ENCODE measurements at places on chromosomes 3 and 15.

- DNase-seq, result no peak
Observed at GRCh38 chr3:114929971-114930732, 216.9 kb downstream of the ZBTB20 start.

- peak; percentile 30 for DNase-seq
Observed at GRCh38 chr3:67083277-67083676, 85.2 kb downstream of the KBTBD8 start.

DNA sequence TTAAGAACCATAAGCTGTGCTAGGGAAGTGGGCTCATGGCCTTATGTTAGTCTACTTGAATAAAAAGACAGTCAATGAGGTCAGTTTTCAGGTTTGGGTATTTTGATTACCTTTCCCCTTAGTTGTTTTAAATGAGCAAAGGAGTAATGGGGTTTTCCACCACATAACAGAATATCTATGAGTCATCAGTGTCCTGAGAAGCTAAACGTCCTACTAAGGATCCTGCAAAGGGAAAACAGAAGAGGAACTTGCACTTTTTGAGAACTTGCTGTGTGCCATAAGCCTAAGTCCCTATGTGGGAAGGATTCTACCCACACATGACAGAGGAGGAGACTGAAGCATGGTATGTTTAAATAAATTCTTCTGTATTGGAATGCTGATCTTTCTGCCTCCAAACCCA lies 292.8 kb upstream of the TMC3 start:
- DNase-seq, result no peak

DNA sequence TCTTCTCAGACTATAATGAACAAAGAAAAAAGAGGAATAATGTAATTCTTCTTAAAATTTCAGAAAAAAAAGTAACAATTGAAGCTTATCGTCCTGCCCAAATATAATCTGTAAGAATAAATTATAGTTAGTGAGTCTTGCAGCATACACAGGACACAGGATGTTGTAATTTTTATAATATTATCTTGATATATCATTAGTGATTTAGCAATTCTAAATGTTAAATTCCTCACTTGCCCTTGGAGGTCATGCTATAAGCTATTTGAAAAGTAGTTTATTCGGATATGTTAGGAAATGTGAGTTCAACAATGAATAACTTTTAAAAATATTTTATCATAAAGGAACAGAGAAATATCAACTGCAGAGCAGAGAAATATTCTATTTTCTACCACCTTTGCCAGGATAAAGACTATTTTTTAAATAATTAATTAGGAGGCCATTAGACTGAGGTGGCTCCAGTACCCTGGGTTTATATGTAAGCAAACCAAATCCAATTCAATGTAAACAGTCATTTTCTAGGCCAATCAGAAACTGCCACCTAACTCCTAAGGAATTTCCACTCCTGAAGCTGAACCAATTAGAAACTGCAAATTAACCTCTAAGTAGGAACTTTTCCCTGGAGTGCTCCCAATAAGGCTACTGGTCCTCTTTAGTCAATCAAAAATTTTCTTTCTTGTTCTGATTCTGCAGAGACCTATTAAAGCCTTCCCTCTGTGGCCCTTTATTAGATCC lies 1109.3 kb downstream of the ROBO2 start:
- DNase-seq, result no peak

- no peak for DNase-seq
Observed at GRCh38 chr3:72746430-72747411, 101.5 kb downstream of the SHQ1 start.

GRCh38 chr3:62135741-62136140 lies 237.6 kb downstream of the FEZF2 start:
- no peak for DNase-seq

- DNase-seq, result no peak
Observed at GRCh38 chr15:79657722-79658121, 225.6 kb downstream of the MINAR1 start.

- no peak for DNase-seq
Observed at GRCh38 chr15:59313641-59314332, 58.9 kb downstream of the MYO1E start.

DNA sequence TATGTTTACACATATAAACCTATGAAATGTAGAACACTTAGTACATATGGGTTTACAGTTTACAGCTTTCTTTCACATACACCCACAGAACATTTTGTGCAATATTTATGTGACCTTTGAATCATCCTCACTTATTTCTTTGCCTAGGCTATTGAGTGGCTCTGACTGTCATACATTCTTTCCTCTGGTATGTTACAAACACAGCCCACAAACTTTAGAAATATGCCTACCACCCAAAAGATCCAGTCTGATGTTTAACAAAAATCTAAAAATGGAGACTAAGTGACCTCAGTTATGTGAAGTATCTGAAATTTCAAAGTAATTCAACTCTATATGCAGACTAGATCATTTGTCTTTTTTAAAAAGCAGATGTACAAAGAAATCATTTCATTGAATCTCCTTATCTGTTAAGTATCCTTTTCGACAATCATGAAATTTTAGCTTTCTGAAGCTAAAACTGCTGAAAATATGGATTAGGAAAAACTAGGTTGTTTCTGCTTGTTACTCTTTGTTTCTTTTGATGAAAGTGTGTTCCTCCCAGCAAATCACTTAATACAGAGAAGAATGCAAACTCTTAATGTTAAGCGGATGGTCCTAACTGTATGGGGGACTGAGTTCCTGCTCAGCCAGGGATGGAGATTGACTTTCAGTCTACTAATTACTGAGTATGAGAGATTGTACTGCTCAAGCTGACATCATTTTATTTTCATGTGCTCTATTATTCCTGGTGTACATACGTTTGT lies 27.7 kb downstream of the CCDC54 start:
- DNase-seq, result no peak

- no peak for DNase-seq
Observed at GRCh38 chr15:84603630-84604379, 3.0 kb downstream of the ZSCAN2 start.

DNA sequence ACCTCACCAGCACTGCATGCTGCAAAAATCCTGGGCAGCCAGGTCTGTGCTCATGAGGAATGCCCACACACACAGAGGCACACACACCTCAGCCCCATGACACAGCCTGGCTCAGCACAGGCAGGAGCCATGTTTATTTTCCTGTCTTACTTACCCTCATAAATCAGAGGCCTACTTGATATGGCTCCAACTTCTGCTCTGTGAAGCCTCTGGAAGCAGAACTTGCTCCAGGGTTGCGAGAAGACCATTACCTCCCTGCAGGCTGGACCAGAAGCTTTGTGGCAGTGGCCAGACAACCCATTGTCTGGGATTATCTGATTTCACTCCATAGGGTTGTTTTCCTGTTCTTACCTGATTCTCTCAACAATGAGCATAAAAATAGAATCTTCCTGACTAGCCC lies 43.8 kb upstream of the CMTM8 start:
- no peak for DNase-seq

DNA sequence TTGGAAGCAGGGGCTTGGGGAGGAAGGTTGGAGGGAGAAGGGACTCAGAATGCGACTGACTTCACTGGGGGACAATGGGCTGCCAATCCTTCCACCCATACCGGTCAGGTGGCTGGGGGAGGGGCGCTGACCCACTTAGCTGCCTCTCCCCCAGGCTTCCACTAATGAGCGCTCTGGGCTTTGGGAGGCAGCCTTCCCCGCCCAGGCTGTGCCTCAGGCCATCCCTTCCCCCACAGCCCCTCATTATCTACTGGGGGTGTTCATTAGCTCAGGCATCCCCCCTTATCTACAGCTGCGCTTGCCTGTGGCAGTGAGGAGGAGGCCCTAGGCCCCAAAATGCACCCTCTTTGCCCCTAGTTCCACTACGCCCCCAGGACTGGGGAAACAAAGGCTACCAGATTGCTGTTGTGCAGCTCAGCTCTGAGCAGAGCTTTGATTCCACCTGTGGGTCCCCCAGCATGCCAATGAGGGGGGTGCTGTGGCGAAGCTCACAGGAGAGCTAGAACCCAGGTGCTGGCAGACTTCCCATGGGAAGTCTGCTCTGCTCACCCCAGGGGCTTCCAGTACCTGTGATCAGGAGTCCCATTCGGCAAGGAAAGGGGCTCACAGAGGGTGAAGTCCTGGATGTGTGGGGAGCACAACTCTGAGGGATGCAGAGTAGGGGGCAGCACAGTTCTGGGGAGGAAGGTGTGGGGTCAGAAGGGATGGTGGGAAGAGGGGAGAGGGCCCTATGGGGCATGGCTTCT lies 29.4 kb upstream of the SEMA3F start:
- DNase-seq, result no peak

DNA sequence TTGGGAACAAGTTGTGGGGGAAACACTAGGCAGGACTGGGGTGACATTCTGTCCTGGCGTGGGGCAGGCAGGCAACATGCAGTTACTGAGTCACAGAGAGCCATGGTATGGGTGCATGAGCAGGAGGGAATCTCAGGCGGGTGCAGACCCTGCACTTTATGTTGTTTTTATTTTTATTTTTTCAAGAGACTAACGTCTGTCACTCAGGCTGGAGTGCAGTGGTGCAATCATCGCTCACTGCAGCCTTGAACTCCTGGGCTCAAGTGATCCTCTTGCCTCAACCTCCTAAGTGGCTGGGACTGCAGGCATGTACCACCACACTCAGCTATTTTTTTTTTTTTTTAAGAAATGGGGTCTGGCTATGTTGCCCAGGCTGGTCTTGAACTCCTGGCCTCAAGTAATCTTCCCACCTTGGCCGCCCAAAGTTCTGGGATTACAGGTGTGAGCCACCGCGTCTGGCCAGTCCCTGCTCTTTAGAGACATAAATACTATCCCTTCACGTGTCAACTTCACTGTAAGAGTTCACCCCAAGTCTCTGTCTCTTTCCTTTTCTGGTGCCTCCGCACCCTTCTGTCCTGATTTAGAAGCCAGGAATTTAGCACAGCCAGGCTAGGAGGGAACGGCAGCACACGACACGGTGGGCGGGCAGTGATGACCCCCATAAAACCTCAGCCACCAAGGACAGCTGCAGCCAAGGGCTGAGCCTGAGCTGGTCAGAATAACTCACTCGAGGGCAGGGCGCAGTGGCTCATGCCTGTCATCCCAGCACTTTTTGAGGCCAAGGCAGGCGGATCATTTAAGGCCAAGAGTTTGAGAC lies 72.8 kb upstream of the IQSEC1 start:
- no peak for DNase-seq

GRCh38 chr3:51712038-51712420 lies 5.2 kb downstream of the GRM2 start:
- DNase-seq, result no peak

DNA sequence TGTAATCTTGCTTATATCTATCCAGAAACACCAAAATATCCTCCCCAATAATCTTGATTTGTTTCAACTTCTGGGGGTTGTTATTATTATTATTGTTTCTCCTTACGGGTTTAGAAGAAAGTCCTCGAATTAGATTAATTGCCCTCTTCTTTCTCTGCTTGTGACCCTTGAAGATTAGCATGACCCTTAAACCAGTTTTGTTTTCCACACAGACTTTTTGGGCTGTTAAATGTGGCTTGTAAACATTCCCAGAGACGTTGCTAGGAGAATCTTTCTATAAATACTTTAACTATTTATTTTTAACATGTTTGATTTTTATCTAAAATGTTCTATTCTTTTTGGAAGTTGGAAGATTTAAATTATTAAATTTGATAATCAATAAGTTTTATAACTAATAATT lies 4.3 kb upstream of the SUCNR1 start:
- DNase-seq, result no peak

DNA sequence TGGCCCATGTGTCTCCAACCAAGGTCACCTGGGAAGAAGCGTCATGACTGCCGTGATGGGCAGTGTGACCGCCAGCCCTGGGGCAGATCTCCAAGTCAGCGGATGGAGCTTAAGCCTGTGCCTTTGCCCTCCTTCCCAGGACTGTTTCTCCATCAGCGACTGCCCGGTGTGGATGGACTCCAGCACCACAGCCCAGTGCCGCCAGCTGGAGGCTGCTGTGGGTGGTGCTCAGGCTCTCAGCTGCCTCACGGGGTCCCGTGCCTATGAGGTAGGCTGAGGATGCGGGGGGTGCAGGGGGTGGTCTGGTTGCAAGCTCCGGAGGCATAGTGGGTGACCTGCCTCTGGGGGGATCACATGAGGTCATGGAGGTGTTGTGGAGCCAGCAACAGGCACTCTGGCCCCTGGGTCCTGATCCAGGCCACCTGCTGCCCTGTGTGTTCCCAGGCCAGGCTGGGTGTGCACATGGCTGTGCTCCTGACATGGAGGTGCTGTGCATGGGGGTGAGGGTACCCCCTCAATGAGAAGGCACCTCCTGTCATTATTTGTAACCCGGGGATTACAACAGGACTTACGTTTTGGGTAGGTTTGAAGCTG lies 19.0 kb downstream of the XYLB start:
- DNase-seq, result no peak

DNA sequence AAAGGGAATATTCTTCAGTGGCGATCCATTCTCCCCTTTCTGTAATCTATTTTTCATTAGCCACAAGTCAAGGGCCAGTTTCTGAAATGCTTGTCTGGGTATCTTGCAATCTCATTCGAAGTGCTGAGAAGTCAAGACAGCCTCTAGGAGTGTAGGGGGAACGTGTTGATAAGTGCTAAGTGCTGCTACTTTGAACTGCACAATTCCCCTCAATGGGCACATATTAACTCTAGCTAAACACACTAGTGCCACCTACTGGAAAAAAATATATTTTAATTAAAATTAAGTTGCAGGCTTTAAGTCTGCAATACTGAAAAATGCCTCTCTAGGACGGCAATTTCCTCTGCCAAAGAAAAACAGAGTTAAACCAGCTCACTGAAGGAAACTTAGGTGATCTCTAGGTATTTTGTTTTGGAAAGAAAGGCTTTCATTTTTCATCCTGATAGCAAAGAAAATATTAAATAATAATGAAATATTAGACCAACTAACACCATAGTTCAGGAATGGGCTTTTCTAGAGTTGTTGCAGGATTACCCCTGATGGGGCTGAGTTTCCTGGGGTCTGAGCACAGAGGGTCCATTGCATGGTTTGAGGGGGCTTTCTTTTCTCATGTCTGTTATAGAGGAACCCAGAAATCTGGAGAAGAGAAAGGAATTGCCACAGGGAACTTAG lies 181.9 kb upstream of the KBTBD8 start:
- no peak for DNase-seq

DNA sequence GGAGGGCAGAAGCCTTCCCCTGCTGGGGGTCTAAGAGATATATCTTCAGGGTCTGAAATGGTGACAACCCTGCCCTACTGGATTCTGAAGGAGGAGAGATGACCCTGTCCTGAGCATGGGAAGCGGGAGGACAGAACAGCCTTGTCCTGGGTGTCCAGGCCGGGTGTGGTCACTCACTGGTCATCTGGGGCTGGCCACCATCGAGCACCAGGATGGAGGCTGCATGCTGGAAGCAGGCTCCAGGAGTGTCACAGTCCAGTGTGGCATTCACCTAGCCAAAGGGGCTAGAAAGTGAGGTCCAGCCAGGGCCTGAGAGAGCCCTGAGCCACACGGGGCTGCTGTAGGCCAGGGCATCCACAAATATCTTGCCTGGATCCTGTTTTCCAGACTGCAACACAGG lies 5.2 kb downstream of the CDHR4 start:
- no peak for DNase-seq

DNA sequence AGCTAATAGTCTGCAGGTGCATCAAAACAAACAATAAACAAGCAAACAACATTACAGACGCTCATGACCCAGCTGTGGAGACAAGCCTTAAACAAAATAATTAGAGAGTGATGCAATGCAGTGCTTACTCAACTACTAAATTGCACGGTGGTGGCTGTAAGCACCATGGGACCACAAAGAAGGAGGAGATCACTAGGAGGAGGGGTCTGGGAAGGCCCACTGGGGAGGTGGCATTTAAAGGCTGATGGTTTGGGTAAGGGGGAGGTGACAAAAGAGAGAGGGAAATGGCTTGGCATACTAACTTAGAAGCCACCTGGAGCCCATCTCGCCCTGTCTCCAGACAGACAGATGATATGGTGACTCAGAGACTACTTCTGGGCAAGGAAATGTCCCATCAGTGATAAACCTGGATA lies 516.7 kb downstream of the FOXP1 start:
- no peak for DNase-seq

- peak; percentile 50 for DNase-seq
Observed at GRCh38 chr3:156483961-156484787, 70.7 kb downstream of the SSR3 start.
